ENCODE measurements at places on chromosomes 12 and 14.
A peak's percentile ranks its signal among the peaks of the same experiment; 100 is the strongest.

DNA sequence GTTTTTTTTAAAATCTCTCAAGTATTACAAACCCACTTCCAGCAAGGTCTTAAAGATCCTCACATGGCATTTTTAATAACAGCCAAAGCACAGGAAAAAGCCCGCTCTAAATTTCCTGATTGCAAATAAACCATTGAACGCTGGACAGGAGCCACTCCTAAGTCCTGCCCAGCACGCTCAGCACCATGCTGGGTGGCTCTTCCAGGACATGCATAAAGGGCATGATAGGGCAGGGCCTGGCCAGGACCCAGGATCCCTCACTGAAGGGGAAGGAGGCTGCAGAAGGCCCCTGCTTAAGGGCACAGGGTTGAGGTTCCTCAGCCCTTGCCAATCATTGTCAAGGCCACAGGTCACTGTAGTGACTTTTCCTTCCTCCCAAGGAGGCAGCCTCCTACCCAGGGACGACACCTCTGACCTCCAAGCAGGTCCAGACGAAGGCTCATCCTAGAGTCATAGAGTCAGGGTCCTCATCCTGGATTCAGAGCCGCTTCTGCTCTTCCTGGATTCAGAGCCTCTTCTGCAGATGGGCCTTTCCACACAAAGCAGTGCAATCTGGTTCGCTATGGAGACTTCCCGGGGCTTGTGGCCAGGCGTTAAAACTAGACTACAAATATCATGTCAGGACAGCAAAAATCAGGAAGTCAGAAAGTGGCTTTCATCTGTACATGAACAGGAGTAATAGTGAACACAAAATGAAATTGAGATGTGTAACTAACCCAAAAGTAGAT lies 123.8 kb downstream of the GCH1 start:
- no peak for DNase-seq

GRCh38 chr12:103546959-103547358 lies 40.1 kb upstream of the STAB2 start:
- no peak for DNase-seq

- DNase-seq, result no peak
These were observed 857 bp upstream of the CLEC4E start for GRCh38 chr12:8541562-8541961.

- no peak for DNase-seq
These were observed 4.5 kb upstream of the OR11H6 start for GRCh38 chr14:20219033-20219432.

DNA sequence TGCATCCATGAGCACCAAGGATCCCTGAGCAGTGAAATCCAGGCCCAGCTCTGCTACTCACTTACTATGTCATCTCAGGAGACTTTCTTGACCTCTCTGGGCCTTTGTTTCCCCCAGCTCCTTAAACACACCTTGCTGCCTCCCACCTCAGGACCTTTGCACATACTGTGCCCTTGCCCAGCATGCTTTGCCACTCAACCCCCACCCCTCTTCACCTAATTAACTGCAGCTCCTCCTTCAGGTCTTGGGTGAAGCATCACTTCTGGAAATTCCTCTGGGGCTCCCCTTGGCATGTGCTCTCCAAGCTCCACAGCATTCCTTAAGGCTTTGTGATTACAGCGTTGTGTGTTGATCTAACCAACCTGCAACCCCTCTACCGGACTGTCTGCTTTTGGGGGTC lies 15.9 kb downstream of the WSCD2 start:
- no peak for DNase-seq

- DNase-seq, result no peak
These were observed 3.4 kb downstream of the BAZ2A start for GRCh38 chr12:56626701-56627100.

GRCh38 chr12:102659200-102659911 lies 179.0 kb upstream of the IGF1 start:
- DNase-seq, result no peak

DNA sequence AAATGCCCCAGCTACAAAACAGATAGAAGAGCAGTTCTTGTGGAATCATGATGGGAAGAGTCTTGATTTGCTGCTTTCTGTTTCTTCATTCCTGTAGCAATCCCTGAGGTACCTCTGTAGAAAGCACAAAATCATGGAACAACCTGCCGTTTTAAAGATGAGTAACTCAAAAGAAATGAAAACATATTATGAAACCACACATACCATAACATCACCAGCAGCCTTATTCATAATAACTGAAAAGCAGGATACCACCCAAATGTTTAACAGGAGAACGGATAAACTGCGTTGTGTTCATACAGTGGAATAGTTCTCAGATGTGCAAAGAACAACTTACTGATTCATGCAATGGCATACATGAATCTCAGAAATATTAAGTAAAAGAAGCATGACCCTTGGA lies 188.1 kb downstream of the RGS6 start:
- no peak for DNase-seq

DNA sequence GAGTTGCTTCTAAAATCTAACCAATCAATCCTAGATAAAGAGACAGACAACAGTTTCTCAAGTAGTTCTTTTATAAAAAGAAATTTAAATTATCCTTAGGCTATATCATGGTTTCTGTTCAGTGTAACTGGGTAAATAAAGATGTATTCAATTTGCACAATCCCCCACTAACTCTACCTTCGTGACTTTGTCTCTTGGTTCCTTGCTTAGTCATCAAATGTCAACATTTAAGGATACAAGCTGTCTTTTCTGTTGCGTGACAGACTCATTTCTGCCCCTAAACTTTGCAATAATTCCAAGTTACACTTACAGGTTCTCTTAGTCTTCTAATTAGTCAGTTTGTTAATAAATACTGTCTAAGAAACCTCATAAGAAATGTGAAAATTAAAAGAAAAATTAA lies 50.6 kb downstream of the SCAF11 start:
- DNase-seq, result no peak

DNA sequence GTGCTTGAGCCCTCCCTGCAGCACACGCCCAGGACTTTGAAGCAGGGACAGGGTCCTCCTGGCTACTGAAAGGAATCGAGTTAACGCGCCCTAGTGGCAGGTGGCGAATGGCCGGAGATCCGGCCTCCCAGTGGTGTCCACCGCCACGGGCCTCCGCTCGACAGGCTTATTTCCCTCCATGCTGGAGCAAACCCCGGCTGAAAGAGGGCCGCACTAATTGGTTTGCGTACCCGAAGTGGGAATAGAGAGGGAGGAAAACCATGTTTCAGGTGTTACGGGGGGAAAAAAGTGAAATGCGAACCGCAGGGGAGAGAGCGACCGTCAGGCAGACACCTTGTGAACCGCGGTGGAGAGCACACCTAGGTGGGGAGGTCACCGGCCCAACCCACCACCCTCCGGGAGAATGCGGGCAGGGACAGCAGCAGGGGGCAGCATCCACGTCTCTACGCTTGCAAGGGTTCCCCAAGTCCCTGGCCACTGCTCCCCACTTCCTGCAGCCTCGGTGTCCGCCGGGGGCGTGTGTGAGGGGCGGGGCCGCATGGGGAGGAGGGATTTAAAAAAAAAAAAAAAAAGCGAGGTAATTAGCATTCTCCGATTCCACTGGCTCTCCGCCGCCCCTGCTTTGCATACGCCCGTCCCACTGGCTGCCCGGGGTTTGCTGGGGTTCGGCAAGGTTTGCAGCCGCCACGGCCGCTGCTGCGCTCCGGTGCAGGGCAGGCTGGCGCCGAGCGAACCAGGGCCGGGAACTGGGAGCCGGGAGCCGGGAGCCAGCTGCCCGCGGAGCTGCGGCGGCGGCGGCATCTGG lies 224.6 kb upstream of the CRY1 start:
- peak; percentile 88 for DNase-seq

GRCh38 chr14:100530270-100531072 lies 56.7 kb downstream of the BEGAIN start:
- DNase-seq, result peak; percentile 31

GRCh38 chr12:49623142-49623904 lies at the start of gene PRPF40B:
Gene PRPF40B (plus strand): TSS chr12:49623561. CDS start chr12:49623591, 30 bp downstream.
- DNase-seq, result peak; percentile 84

GRCh38 chr12:121062391-121063045 lies 23.5 kb upstream of the OASL start:
- DNase-seq, result no peak

DNA sequence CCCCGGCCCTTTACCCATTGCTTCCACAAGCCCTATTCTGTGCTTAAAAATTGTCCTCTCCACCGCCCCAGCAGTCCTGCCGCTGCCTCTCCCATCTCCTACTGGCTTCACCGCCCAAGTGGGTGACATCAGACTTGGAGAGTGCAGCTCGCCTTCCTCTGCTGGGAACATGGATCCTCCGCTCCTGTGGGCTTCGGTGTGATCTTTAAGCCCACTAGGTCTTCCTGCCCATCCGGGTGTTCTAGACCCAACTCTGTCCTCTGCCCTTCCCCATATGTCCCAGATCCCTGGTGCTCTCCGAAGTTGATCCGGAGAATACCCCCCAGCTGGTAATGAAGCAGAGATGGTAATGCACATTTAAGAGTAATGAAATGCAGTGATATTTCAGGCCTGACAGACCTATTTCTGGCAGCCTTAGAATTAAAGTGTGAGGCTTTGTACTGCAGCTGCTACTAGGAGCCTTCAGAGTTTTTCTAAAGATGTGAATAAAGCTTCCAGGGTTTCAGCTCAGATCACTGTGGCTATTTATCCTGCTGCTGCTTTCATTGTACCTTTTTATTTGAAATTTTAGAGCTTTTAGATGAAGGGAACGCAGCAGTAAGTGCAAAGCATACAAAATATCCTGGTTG lies 22.9 kb upstream of the CTDSP2 start:
- DNase-seq, result no peak

All from ureter (tissue), 1 donor.